ENCODE measurements at places on chromosomes 11 and 22. TPM values are rescaled to one million over a fixed set of nuclear protein-coding genes. Genes with fewer than 3 reads are reported as not detected.

CARD18 gene
- not detected for total RNA-seq

MMP8 gene
- not detected for total RNA-seq

ZNRF3 gene
- 3.5 TPM for total RNA-seq

SERPING1 gene
- not detected for total RNA-seq

CDCA5 gene
- total RNA-seq: 26.3 TPM

- no peak overlapping the region for H3K27ac ChIP-seq
- H3K36me3 ChIP-seq: no peaks in the 10 kb centered on the region
- no peaks in the 10 kb centered on the region for H3K27me3 ChIP-seq
- H3K4me3 ChIP-seq: no peak overlapping the region
Measured at GRCh38 chr11:63835158-63835545, 3.8 kb upstream of the MARK2 start.

- peak overlapping the region; percentile 74 for H3K27ac ChIP-seq
- peaks cover 8% of the 10 kb centered on the region for H3K4me1 ChIP-seq
- peaks cover 2% of the 10 kb centered on the region for H3K27me3 ChIP-seq
- peak; percentile 49 for DNase-seq
Measured at GRCh38 chr22:50260801-50261614, 475 bp downstream of the MAPK12 start.

DNA sequence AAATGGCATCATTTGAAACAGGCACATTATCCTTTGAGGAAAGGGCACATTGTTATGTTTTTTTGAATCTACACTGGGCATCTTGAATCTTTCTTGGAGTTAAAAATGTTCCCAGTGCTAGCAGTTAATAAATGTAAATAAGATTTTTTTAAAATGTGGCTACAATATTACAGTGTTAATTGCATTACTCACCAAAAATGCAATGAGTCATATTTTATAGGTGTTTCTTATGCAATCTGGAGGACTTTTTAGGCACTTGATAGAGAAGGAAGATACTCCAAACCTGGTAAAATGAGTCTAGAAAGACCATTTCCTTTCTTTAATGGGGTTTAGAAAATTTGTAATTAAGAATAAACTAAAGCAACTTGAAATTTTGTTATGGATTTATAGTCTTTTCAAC, 238.0 kb downstream of the METTL15 start:
- no peak overlapping the region for H3K27ac ChIP-seq
- no peaks in the 10 kb centered on the region for H3K27me3 ChIP-seq
- H3K4me3 ChIP-seq: no peak overlapping the region
- no peak for DNase-seq
- no peaks in the 10 kb centered on the region for H3K36me3 ChIP-seq

DNA sequence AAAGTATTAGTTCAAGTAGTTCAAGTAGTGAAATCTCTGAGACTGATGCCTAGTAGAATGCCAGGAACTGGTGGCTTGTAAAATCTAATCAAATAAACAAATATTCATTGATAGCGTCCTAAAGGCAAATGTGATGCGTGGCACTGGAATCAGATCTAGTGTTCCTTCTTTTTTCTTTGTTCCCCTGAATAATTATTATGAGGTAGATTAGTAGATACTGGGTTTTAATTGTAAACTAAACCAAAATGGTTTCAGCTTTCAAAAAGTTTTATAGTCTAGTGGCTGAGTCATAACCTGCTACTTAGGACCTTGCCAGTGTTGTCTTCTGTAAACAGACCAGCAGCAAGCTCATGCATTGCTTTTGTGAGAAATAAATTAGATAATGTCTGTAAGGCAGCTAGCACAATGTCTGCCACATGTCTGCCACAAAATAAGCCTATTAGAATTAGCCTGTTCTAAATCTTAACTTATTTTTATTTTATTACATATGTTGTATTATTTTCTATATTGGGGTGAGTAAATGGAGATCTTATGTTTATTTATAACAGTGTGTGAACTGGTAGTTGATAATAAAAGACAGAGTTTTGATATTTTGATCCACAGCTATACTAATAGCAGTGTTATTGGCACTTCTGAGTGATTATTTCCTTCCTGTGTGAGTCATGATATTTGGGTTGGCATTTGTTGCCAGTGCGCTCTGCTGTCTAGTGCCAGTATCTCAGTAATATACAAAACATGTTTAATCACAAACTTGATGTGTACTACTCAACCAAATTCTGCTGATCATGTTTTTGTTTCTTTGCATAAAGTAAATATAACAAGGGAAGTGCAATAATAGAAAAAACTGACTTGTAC, 135.7 kb downstream of the TMEM135 start:
- no peaks in the 10 kb centered on the region for H3K27me3 ChIP-seq
- peaks cover 20% of the 10 kb centered on the region for H3K36me3 ChIP-seq
- H3K27ac ChIP-seq: peak overlapping the region; percentile 72
- H3K4me1 ChIP-seq: peaks cover 39% of the 10 kb centered on the region
- DNase-seq: peak; percentile 74
- H3K4me3 ChIP-seq: no peak overlapping the region

- peak; percentile 53 for DNase-seq
- H3K27ac ChIP-seq: 0 out of 2 replicates have a peak overlapping the region, but pooled peaks have one; percentile 23
- no peak overlapping the region for H3K4me3 ChIP-seq
- no peaks in the 10 kb centered on the region for H3K36me3 ChIP-seq
Measured at GRCh38 chr22:27531782-27532530, 269.6 kb downstream of the MN1 start.

DNA sequence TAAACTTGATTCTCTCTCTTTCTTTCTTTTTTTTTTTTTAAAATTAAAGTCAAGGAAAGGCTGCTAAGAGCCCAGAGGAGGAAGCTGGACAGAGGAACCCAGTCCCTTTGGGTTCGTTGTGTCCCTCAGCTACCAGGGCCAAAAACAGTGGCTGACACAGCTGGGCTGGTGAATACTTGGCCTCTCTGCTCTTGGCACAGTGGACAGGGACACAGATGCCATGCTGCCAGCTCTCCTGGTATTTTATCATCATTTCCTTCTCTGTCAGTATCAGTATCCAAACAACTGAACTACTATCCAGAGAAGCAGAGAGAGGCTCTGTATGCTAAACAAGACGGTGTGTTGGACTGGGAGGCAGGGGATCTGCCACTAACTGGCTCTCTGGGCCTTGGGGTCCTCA, 123.7 kb upstream of the CCDC90B start:
- H3K4me3 ChIP-seq: no peak overlapping the region
- no peaks in the 10 kb centered on the region for H3K27me3 ChIP-seq
- H3K36me3 ChIP-seq: no peaks in the 10 kb centered on the region
- H3K4me1 ChIP-seq: no peaks in the 10 kb centered on the region
- H3K27ac ChIP-seq: no peak overlapping the region
